ENCODE measurements at places on chromosomes 5 and 9.

DNA sequence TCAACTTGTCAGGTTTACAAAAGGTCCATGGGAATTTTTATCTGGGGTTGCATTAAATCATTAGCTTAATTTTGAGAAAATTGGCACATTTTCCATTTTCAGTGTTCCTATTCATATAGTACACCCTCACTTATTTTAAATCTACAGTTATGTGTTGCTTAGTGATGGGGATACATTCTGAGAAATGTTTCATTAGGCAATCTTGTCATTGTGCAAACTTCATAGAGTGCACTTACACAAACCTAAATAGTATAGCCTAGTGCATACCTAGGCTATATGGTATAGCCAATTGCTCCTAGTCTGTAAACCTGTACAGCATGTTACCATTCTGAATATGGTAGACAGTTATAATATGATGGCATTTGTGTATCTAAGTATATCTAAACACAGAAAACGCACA is 19.8 kb upstream of the FAM151B start:
- DNase-seq: no peak

GRCh38 chr5:154095904-154096303 is 57.1 kb downstream of the MFAP3 start:
- DNase-seq: no peak

DNA sequence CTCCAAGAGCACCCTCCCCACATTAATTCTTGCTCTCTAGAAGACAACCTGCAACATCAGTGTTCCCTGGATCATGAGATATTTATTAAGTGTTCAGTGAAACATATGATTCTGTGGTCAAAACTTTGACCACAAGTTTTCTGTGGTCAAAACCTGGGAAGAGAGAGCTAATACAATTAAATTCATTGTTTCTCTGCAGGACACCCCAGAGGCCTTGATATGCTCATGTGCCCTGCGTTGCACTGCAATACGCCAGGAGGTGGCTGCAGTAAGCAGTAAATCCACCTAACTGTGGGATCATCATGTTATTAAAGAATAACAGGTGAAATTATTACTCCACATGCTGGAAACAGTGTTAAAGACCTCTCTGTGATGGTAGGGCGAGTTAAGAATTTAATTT is 109.3 kb upstream of the SPDL1 start:
- DNase-seq: no peak

DNA sequence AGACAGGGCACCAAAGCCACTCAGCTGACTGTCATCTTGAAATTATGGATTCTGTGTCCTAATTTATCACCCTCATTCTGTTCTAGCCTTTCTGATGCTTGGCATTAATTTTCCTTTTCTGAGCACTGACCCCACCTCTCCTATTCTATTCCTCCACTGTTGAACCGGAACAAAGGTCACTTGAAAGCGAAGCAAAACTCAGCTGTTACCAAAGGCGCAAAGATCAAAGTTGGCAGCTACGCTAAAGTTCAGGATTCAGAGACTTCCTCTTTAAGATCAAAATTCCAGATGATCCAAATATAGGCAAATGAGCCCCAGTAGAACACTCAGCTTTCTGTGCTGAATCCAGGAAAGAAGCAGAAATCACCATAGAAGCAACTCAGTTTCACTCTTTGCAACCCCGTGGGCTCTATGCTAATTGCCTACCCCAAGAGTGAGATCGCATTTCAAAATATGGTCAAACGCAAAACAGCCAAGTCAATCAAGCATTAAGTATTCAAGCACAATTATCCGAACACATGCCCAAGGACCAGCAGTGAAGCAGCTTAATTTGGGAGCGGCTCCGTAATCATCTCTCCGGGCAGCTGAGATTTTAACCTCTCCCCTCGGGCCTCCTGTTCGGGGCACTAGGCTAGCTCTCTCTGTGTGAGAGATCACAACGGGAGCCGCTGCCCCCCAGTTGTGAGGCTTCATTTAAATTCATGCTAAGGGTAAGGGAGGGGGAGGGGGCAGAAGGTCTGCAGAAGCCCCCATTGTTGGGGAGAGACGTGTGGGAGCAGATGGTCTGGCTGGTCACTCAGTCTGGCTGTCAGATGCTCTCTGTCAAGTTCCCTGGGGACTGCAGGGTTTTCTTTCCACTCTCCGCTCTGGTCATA is 288.6 kb downstream of the ELAVL2 start:
- no peak for DNase-seq

GRCh38 chr9:137630126-137630525 is 11.3 kb downstream of the EHMT1 start:
- no peak for DNase-seq

DNA sequence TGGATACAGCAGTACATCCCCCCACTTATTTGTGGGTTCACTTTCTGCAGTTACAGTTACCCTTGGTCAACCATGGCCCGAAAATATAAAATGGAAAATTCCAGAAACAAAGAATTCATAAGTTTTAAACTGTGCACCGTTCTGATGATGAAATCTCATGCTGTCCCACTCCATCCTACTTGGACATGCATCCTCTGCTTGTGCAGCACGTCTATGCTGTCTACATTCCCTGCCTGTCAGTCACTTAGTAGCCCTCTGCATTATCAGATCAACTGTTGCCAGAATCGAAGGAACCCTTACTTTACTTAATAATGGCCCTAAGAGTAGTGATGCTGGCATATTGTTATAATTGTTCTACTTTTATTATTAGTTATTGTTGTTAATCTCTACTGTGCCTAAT is 14.6 kb downstream of the MARCHF3 start:
- no peak for DNase-seq

- no peak for DNase-seq
These were observed 99.5 kb downstream of the AOPEP start for GRCh38 chr9:94826044-94826443.

DNA sequence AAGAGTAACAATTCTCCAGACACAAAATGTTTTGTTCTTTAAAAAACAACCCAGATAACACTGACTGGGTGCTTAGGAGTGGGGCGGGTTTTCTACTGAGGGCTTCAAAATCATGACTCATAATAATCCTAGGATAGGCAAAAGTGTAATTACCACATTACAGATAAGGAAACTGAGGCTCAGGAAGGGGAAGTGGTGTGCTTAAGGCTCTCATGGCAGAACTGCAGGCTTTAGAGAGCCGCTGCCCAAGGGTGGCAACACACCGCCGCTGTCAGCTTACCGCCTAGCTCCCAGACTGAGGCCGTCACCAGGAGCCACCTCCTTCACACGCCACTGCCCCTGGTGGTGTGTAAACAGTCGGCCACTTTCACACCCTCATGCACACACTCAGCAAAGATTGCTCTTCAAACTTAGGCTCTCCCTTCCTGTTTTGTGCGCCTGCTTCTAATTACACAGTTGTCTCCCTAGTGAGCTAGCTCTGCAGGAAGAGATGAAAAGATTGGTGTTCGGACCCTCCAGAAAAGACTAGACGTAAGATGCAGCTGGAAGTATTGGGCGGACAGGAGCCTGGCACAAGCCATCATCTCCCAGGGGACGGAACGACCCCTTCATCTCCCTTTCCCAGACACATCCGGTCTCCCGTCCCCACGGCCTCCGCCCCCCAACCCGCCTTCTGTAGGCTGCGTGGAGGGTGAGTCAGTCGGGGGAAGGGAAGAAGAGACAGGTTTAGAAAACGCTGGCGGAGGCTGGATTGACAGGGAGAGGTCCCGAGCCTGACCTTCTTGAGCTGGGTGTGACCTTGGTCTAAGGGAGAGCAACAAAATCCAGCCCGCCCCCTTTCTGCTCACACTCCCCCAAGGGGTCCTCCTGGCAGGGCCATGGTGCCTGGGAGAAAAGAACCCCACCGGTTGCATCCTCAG is 162.7 kb downstream of the SYK start:
- peak; percentile 16 for DNase-seq

DNA sequence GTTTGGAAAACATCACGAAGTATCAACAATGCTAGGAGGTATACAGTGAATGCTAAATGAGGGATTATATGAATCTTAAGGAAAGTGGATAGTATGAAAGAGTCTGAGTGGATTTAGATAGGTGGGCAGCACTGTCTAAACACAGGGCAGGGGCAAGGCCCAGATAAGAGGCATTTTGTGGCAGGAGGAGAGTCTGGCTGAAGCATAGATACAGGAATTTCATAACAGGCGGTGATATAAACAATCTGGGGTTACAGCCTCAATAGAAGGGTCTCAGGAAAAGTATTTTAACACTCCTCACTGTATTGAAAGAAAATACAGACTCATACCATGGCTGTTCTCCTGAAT is 96.9 kb downstream of the PLPP1 start:
- no peak for DNase-seq

DNA sequence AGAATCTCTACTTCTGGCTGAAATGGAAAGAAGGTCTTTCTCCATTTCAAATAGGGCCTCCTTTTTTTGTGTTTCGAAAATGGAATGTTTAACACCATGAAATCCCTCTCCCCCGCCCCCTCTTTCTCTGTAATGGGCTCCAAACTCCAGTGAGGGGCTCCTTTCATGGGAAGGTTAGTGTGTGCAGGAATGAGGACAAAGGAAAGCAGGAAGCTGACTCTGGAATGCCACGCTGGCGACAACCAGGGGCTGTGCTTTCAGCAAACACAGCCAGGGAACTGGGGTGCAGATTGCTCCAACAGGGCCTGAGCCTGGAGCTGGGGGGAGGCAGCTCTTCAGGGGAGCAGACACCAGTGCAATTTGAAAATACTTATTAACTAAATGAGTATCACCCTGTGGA is 82.8 kb downstream of the CRB2 start:
- DNase-seq: peak; percentile 13

DNA sequence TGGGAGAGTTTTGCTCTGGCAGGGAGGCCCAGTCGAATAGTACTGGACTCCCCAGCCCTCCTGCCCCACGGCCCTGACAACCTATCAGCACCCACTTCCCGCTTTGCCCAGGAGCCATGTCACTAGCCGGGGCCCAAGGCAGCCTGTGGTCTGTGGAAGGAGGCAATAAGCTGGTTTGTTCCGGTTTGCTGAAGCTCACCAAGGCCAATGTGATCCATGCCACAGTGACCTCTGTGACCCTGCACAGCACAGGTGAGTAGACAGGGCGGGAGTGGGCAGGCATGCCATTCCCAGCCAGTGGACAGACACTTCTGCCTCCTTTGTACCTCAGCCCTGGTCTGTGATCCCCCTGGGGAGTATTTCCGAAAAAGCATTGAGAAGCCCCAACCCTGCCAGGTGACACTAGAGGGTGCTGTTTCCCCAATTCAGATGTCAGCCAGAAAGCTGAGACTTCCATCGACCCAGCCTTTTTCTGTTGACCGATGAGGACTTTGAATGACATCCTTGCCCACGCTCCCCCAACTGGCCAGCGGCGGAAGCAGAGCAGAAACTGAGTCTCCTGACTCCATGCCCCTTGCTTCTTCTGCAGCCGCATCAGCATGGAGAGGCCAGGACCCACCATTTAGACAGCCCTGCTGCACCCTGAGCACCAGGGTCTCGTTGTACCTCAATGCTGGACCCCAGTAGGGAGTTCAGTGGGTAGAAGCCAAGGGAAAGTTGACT is 9.6 kb downstream of the PCYOX1L start:
- DNase-seq: peak; percentile 77

- DNase-seq: no peak
These were observed 3.5 kb downstream of the RASEF start for GRCh38 chr9:83059417-83059816.

GRCh38 chr5:157120102-157120501 is 11.3 kb upstream of the HAVCR2 start:
- no peak for DNase-seq

DNA sequence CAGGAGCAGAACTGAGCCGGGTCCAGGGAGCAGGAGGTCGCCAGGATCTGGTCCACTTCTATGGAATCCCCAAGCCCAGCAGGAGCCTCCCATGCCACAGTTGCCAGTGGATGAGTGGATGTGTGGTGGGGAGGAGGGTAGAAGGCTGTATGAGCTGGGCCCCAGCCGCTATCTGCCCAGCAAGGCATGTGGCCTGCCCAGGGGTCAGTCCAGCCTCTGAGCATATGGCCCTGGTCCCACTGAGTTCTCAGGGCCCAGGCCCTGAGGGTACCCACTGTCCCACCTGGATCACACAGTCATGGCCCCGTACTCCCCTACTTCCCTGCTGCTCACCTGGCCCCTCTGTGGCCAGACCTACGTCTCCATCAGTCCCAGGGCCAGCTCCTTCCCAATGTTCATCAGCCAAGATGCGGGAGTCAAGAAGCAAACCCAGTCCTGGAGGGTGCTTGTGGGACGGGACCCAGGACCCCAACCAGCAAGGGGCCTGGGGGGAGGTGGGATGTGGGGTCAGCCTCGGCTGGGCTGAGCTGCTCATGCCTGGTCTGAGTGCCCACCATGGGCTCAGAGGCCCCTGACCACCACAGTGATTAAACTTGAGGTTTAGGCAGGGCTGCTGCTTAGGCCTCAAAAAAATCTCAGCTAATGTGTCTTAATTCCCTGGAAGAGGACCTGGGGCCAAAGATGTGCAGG is 152.7 kb downstream of the COL23A1 start:
- DNase-seq: no peak

- no peak for DNase-seq
These were observed 2.6 kb upstream of the ANKRD18A start for GRCh38 chr9:38622951-38623350.

GRCh38 chr9:106906129-106906528 is 43.2 kb downstream of the ZNF462 start:
- DNase-seq: no peak

DNA sequence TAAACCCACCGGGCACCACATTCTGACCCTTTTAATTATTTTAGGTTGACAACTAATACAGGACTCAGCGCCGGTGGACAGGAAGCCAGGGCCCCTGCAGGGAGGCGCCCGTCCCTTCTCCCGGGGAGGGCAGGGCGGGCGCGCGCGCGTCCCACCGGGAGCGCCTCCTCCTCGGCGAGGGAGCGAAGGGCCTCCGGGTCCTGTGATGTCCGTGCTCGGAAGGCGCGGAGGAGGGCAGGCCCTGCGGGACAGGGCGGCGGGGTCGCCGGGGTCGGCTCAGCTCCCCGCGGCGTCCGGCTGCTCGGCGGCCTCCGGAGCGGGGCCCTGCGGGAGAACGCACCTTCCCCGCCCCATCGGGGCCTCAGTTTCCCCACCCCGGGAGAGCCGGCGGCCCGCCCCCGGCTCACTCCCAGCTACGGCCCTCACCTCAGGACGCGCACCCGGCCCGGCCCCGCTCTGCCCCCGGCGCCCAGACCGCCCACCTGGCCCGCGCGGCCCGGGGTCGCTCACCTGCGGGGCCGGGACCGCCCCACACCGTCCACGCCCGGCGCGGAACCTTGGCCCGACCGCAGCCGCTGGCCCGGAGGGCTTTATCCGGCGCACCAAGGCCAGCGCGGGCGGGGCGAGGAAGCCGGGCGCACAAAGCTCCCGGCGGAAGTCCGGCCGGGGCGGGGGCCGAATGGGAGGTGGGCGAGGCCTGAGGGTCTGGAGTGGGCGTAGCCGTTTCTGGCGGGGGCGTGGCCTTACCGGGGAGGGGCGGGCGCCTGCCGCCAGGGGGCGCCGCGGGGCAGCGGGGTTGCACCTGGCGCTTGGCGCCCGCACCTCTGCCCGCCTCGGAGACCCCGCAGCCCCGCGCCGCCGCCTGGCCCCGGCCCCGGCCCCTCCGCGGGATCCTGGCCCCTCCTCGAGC is at the start of the genes EXD3 and NOXA1:
EXD3 (minus strand) TSS at position 559 of the 910 bp plus-strand sequence. CDS start 27,805 bp downstream, outside the sequence.
NOXA1 (plus strand) TSS at position 790 of the 910 bp plus-strand sequence. CDS start 137 bp downstream, outside the sequence.
- peak; percentile 84 for DNase-seq

Measured in kidney capillary endothelial cell (primary cell).